ENCODE measurements at places on chromosomes 5 and 9.

DNA sequence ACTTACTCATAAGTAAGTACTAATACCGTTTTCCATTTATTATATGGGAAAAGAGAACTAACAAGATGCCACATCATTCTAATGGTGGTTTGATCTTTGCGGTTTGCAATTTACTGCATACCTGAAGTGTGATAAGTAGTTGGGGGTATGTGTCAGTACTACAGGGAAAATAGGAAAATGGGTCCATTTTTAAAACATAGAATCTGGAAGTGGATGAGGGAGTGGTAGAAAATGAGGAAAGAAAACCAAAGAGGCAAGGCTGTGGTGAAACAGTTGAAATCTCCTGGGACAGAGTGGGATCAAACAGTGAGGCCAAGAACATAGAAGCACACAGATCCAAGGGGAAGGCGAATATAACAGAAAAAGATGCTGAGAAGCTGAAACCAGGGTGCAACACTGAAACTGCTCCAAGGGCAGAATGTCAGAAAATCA lies 6.7 kb downstream of the ADAMTSL1 start:
- no peak for DNase-seq

- no peak for DNase-seq
These were observed 65.0 kb upstream of the ABL1 start for GRCh38 chr9:130770093-130770492.

DNA sequence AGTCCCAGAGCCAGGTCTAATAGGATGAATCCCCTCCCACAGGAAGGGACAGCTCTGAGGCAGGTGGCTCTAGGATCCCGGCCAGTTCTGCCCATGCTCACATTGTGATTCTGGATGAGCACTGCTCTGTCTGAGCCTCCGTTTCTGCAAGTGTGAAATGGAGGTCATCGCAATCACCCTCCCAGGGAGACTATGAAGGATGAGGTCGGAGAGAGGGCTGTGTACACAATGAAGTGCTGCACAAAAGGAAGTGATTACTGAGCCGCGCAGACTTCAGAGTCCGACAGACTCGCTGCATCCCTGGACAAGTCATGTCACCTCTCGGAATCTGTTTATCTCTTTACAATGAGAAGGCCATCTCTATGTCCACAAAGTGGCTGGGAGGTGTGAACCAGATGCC lies 21.7 kb downstream of the LHX6 start:
- no peak for DNase-seq

- DNase-seq = no peak
These were observed 85.8 kb upstream of the IER5L start for GRCh38 chr9:129263836-129264235.

DNA sequence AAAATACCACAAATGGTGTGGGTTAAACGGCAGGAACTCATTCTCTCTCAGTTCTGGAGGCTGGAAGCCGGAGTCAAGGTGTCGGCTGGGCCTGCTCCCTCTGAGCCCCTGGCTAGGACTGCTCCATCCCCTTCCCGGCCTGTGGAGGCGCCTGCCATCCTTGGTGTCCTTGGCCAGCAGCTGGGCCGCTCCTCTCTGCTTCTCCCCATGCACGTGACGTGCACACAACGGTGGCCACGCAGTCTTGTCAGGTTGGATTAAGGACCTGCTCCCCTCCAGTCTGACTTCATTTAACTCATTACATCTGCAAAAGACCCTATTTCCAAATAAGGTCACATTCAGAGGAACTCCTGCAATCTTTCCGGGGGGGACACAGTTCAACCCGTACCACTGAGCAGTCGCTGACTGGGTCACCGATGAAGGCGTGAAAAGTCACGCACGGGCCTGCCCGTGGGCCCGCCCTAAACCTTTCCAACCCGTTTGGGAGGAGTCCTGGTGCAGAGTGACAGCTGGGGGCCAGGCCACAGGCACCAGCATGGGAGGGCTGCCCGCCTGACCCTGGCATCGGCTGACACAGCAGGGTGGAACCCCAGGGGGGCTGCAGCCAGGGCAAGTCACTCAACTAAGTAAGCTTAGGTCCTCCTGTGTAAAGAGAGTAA lies 135.2 kb downstream of the COL23A1 start:
- no peak for DNase-seq

GRCh38 chr5:146703899-146704298 lies 174.7 kb downstream of the PPP2R2B start:
- DNase-seq = no peak

DNA sequence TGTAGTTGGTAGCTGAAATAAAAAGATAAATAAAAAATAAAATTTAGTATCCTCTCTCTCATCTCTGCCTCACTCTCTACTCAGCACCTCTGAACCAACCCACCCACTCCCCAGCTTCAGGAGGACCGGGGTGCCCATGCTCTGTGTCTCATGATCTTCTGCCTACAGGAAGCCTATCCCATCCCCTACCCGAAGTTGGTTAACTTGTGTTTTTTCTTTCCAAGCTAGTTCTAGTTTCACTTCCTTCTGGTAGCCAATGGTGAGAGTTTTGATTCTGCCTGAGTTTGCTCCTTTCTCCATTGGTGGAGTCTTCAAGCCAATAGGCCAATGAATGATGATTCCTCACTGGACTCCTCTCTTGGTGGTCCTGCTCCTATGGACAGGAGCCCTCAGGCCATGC lies 32.1 kb downstream of the SNX24 start:
- no peak for DNase-seq

- no peak for DNase-seq
These were observed 220.6 kb downstream of the MELK start for GRCh38 chr9:36793277-36793676.

GRCh38 chr5:127068493-127069214 lies 4.6 kb downstream of the C5orf63 start:
- DNase-seq = no peak

GRCh38 chr5:43363445-43364152 lies 48.6 kb downstream of the CCL28 start:
- DNase-seq = no peak

- no peak for DNase-seq
These were observed 62.0 kb downstream of the DROSHA start for GRCh38 chr5:31469886-31470285.

- no peak for DNase-seq
These were observed 14.6 kb upstream of the SETX start for GRCh38 chr9:132369421-132369820.

DNA sequence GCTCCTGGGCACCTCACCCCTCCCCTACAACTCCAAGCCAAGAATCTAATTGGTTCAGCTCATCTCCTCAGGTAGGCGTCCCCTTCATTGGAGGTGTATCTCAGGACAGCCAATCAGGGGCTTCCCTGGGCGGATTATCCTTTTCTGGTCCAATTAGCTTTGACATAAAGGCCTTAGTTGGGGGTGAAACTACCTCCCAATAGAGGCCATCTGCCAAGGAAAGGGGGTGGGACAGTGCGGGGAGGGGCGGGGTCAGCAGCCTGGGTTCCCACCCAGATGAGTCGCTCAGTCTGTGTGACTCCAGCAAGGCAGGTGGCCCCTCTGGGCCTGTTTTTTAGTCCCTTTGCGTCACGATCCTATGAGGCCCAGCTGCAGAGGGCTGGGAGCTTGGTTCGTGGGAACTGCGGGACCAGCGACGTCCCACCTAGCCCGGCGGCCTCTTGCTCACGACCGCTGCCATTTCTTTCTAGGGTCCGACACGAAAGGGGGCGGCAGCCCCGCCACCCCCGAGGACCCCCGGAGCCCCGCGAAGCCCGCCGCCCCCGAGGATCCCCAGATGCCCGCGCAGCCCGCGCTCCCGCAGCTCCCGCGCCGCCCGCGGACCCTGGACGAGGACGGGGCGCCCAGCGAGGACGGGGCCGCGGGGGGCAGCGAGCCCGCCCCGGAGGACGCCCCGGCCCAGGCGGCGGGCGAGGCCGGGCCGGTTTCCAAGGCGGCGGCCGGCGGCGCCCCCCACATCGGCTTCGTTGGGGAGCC lies 8.9 kb downstream of the PRRT1B start:
- no peak for DNase-seq

- DNase-seq = no peak
These were observed 256.3 kb downstream of the SMARCA2 start for GRCh38 chr9:2271426-2271825.

DNA sequence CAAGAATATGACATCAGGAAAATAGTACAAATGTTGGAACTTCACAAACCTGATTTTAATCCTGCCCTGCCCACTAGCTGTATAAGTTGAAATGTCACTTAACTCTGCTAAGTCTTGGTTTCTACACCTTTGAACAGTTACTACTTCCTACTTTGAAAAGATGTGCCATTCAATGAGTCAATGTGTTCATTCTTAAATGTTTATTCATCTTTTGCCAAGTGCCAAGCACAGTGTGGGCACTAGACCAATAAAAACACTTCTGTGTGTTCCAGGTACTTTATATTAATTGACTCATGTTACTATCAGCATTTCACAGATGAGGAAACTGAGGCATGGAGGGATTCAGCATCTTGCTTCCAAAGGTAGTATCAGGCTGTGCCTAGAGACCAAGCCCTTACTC lies 12.8 kb downstream of the PDCL start:
- DNase-seq = no peak

- peak; percentile 40 for DNase-seq
These were observed 59.3 kb downstream of the FSTL4 start for GRCh38 chr5:133552925-133553525.

DNA sequence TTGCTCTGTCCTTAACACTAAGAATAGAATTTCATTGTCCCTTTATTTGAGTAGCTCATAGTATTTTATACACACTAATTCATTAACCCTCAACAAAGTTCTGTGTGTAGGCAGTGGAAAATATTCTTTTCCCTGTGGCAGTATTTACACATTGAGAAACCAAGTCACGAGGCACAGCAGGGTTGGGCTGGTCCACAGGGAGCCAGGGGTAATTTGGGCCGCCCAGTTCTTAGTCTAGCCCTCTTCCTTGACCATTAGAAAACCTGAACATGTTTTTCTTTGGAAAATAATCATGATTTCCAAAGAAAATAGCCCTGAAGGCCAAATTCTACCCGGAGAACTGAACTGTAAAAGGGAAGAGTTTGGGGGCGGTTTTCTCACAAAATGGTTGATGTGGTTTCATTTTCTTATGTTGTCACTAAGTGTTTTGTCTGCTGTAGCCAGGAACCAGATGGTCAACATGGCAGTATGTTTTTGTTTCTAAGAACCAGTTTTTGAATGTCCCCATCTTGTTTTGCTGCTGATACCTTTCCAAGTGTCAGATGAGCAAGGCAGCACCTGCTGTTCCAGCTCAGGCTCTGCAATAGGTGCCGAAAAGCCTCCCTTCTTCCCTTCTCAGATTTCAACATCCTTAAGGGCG lies 29.6 kb downstream of the ARHGEF28 start:
- DNase-seq = no peak

DNA sequence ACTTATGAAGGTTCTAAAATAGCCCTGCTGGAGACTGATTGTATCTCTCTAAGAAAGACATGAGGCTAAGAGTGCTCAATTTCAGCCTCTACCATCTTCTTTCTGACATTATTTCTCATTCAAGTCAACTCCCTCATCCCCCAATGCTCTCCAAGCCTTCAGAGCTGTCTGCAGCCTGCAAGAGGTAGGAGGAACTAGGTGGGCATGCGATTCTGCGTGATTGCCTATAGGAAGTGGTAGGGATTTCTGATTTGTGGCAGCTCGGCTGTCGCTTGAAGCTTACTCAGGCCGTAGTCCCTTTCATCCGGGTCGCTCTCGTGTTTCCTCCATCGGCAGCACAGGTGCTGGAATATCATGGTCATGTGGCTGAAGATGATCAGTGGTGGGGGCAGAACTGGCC lies 138.1 kb upstream of the KLF9 start:
- DNase-seq = no peak

- DNase-seq = no peak
These were observed 200.1 kb downstream of the PAX5 start for GRCh38 chr9:36833954-36834353.

DNA sequence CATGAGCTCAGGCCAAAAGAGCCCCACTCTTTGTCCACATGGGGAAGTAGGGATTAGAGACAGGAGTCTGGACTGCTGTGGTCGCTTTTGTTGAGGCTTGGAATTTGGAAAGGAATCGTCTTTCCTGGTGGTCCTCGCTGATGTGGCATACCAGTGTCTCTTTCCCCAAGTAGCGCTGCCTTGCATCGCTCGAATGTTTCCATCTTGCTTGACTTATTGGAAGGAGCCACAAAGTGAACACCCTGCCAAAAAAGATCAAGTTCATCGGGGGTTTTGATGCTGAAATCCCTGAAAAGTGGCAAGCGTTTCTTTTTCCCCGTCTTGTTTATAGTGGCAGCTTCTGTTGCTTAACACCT lies 161.3 kb downstream of the MACROH2A1 start:
- no peak for DNase-seq

DNA sequence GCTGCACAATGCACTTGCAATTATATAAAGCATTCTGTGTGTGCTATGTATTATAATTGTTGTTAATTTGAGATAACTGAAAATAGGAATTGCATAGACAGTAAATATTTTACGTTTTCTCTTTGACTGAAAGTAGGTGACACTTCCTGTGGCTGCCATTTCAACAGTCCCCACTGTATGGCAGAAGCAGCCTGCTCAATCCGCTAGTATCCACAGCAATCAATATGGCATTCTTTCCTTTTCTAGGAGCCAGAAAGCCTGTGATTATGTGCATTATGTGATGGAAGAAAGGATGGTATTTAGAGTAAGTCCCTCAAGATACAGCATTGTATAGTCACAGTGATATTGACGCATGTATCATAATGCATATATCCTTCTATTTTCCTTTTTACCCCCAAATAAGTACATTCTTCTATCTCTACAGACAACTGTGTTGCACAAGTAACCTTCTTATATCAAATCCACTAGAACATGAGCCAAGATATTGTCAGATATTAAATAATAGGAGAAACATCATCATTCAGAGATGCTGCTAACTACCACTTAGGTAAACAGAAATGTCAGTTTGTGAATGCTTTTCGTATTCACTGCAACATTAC lies 59.7 kb downstream of the CARTPT start:
- DNase-seq = no peak

GRCh38 chr9:81377320-81377719 lies 312.0 kb downstream of the TLE1 start:
- no peak for DNase-seq

GRCh38 chr9:127898433-127899127 lies 823 bp downstream of the ST6GALNAC6 start:
- no peak for DNase-seq

GRCh38 chr5:9452181-9452580 lies 93.7 kb downstream of the SEMA5A start:
- no peak for DNase-seq

- no peak for DNase-seq
These were observed 91.2 kb upstream of the CHD1 start for GRCh38 chr5:99019812-99020697.

- no peak for DNase-seq
These were observed 536.5 kb upstream of the ZNF462 start for GRCh38 chr9:106326493-106326892.
